ENCODE measurements at places on chromosomes 1 and 21.

- no peak for DNase-seq
Measured at GRCh38 chr21:24259241-24259640, 1348.0 kb downstream of the MRPL39 start.

DNA sequence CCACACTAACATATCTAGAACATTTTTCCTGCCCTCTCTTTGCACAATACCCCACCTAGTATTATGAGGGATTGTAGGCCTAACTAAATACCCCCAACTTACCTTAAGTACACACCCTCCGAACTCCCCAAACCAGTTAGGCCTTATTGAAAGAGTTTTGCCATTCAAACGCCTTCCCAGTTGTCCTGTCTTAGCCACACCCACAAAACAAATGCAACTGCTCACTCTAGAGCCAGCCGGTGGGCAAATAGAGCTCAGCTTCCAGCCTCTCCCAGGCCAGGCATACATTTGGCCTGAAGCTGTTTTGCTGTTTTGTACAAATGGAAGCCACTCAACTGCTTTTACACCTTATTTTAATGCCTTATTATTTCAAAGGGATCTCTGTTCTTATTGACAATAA, 224.2 kb upstream of the RUNX1 start:
- DNase-seq: no peak

DNA sequence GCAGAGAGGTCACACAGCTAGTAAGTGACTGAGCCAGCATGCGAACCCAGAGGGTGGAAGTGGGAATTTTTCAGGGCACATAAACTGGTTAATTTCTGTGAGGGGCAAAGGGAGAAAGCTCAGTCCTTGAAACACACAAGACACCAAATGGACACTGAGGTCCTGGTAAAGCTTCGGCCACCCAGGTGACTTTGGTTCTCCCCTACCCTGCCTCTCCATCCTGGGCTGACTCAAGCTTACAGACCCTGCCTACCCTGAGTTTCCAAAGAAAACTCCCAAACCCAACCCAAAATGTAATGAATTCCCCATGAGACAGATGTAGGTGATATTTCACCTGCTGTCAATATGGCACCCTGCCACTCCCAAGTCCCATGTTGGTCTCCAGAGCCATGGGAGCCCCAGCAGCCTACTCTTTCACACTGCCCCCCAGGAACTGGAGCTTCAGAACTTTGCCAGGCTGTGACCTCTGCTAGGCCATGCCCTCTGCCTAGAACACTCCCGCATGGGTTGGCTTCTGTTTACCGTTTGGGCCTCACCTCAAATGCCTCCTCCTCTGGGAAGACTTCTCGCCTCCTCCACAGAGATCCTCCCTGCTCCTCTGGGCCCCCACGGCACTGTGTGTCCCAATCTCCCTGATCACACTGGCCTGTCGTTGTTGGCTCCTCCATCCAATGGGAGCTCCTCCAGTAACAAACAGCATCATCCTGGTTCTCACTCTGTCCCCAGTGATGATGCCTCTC, 3.7 kb upstream of the LRP8 start:
- DNase-seq: no peak

- peak; percentile 75 for DNase-seq
Measured at GRCh38 chr1:52365071-52365745, 797 bp downstream of the CC2D1B start.

DNA sequence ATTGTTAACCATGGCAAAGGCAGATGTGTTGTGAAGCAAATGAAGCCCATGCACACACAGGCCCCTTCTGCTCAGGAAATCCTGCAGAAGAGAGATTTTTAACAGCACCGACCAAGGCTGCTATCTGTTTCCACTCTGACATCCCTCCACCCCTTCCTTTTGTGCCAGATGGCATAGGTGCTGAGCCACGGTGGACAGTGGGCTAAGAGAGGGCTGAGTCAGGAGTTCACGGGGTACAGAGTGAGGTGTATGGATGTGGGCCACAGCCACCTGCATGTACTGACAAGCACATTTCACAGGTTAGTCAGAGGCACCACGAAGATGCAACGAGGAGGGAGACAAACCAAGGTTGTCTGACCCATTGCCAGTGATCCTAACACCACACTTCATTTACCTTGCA, 9.5 kb downstream of the RSPH1 start:
- DNase-seq: no peak

DNA sequence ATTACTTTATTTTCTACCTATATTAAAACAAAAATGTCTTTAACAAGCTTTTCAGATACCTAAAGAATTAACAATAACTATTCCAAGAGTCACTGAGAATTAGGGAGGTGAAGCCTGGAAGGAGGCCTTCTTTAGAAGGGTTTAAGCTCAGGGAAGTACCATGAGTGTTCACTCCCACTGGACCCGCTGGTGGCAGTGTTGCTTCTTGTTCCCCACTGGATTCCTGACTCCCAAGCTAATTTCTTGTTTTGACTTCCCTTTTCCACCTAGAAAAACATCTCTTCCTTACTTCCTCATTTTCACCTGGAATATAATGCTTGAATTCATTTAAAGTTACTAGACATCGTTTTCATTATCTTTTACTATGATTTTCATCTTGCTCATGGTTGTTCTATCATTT, 264.2 kb downstream of the HMCN1 start:
- DNase-seq: no peak

GRCh38 chr1:207748737-207749528, 2.9 kb upstream of the CD46 start:
- DNase-seq: no peak

- no peak for DNase-seq
Measured at GRCh38 chr1:24392982-24393650, 20.5 kb downstream of the STPG1 start.

All from CD4-positive, CD25-positive, alpha-beta regulatory T cell (primary cell).